Stimulated activated CD8-positive, alpha-beta memory T cell treated with anti-CD3 and anti-CD28 coated beads, Interleukin-2, amount 100 ng/mL, for 1 hour (primary cell): ENCODE measurements at places on chromosomes 12 and 14.

DNA sequence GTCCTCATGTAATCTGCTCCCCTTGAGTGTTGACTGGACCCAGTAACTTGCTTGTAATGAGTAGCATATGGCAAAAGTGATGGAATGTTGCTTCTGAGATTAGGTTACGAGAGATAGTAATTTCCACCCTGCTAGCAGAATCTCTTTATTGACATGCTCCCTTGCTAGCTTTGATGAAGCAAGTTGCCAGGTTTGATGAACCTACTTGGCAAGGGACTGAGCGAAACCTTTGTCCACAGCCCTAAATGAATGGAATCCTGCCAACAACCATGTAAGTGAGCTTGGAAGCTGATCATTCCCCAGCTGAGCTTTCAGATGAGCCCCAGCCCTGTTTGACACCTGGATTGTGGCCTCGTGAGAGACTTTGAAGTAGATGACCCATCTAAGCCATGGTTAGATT, 120.8 kb upstream of the PLXNC1 start:
- no peak for DNase-seq

DNA sequence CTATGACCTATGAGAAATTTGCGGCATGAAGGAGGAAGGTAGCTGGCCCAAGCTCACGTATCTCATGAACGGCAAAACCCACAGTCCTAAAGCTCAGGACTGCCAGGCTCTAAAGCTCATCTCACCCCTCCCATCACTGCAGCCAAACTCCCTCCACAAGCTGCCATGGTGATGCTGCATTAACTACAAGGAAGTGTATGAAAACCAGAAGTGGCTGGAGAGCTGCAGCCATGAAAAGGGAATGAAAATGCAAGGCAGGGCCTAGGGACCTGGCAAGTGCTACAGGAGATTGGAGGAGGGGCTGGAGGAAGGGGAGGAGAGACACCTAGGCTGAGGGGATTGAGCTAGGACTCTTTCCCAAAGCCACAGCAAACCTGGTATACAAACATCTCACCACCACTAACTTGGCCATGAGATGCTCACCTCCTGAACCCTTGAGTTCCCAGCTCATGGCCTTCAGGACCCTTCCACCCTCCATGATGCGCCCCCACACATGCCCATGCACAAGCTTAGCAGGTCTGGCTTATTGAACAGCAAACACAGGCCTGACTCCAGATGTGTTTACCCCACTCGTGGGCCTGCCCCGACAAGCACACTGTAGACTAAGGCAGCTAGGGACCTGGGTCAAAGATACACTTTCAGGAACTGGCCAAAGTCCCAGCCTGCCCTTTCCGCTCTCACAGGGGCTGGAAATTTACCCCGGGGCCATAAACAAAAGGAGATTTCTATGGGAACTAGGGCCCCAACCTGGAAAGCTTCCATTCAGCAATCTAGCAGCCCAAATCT, 42.0 kb downstream of the LTBP2 start:
- DNase-seq: no peak

- no peak for DNase-seq
Measured at GRCh38 chr12:6018265-6018664, 73.2 kb upstream of the ANO2 start.

- no peak for DNase-seq
Measured at GRCh38 chr12:81542065-81543010, 216.8 kb downstream of the PPFIA2 start.

GRCh38 chr14:76135722-76136121, 16.0 kb upstream of the GPATCH2L start:
- no peak for DNase-seq

GRCh38 chr12:32906399-32907165, 10.0 kb upstream of the PKP2 start:
- DNase-seq: no peak

- DNase-seq: no peak
Measured at GRCh38 chr14:101133068-101133467, 229.5 kb upstream of the RTL1 start.

DNA sequence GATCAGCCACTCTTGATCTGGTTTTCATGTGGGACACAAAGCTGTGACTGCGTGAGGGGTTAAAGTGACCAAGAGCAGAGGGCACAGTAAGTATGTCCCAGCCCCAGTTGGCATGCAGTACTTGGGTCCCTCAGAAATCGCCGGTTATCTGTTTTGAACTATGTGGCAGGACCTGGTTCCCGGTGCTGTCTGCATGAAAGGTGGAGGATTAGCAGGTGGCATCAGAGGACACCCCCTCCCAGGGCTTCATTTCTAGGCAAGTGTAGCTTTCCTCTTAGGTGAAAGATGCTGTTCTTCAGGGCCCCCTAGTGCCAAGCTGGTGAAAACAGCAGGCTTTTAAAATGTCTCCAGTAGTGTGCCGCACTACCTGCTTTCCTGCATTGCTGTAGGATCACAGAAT, 57.1 kb downstream of the ATG14 start:
- DNase-seq: no peak

- DNase-seq: no peak
Measured at GRCh38 chr14:61876362-61877034, 114.3 kb downstream of the SNAPC1 start.

DNA sequence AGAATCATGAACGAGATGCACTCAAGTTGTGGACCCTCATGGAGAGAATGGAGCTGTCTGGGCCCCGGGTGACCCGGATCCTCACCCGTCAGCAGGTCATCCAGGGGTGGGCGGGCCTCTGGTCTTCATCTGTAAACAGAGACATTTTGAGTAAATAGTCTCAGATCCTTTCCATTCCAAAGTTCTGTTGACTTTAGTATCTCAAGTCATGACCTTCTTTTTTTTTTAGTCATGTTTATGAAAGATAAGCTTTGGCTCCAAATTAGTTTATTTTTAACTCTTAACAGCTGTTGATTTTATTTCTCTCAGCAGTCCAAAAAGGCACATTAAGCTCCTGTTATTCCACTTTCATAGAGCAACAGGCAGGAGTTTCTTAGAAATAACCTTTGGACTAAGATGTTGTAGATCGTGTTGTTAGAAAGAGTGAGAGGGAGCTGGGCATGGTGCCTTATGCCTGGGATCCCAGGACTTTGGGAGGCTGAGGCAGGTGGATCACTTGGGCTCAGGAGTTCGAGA, 48.9 kb upstream of the AMN start:
- no peak for DNase-seq

- no peak for DNase-seq
Measured at GRCh38 chr12:68481181-68481941, 129.3 kb upstream of the RAP1B start.

- no peak for DNase-seq
Measured at GRCh38 chr14:105398726-105399465, 558 bp downstream of the TEX22 start.
